ENCODE measurements at places on chromosomes 7 and 10.

- DNase-seq, result no peak
These were observed 681.9 kb downstream of the GRM8 start for GRCh38 chr7:126570845-126571244.

DNA sequence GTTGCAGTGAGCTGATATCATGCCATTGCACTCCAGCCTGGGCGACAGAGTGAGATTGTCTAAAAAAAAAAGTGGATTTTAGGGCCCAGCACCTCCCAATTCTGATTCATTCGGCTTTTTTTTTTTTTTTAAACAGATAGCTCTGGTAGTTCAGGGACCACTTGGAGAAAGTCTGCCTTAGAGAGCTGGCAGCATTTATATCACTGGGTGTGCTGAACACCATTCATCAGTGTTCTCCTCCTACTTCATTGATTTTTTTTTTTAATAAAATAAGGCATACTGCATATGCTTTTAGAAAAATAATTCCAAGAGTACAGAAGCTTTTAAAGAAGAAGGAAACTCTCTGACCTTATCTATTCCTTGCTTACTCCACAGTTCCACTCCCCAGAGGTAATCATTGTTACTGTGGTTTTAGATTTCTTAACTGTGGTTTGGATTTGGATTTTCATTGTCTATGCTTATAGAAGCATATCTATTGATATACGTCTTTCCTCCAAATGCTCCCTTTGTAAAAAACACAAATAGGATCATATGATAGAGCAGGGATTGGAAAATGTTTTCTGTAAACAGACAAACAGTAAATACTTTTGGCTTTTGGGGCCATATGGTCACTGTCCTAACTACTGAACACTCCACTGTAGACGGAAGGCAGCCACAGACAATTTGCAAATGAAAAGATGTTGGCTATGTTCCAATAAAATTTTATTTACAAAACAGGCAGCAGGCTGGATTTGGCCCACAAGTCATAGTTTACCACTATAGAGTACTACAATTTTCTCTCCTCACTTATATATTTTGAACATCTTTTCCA, 21.1 kb upstream of the SAR1A start:
- DNase-seq, result no peak

- DNase-seq, result no peak
These were observed 198.3 kb downstream of the PLXNA4 start for GRCh38 chr7:132377703-132378584.

DNA sequence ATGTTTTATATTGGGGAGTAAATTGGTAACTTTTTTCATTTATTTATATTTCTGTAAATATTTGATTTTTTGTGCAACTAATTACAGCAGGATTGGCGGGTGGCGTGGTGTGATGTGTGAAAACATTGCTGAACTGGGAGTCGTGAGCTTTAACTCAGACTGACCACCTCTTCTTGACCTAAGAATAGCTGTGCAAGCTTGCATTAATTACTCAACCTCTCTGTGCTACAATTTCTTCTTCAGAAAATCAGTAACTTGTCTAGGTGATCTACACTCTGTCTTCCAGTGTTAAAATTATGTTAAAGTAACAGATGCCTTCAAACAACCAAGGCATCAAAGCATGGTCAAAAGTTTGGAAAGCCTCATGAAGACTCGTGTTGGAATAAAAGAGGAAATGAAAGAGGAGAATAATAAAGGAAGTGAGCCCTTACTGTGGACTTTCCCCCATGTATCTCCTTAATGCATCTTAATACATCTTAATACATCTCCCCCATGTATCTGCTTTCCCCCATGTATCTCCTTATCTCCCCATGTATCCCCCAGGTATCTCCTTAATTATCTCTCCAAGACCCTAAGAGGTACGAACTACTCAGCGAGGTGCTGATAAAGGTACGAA, 71.2 kb downstream of the SVIL start:
- DNase-seq, result no peak

DNA sequence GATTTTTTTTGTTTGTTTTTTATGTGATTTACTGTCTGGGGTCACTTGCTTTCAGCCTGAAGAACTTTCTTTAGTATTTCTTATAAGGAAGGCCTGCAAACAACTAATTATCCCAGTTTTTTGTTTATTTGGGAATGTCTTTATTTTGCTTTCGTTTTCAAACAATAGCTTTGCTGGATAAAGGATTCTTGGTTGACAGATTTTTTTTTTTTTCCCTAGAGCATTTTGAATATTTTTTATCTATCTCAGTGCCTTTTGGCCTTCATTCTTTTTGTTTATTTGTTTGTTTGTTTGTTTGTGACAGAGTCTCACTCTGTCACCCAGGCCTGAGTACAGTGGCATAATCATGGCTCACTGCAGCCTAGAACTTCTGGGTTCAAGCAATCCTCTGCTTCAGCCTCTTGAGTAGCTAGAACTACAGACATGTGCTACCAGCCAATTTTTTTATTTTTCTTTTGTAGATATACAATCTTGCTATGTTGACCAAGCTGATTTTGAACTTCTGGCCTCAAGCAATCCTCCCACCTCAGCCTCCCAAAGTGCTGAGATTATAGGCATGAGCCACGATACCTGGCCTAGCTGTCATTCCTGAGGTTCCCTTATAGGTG, 46.3 kb upstream of the FZD9 start:
- DNase-seq, result no peak

DNA sequence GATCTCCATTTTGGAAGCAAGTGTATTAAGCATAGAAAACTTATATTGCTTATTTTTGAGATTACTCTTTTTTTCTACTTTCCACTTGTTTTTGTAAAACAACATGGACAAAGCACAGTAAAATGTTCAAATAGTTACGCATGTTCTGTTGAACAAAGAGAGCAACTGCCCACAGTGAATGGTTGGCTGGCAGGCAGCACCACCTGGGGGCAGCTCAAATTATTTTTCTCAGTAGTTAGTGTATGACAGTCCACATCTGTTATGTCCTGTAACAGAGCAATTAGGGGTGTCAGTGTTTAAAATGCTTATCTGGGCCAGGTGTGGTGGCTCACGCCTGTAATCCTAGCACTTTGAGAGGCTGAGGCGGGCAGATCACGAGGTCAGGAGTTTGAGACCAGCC, 46.1 kb upstream of the CACUL1 start:
- no peak for DNase-seq

DNA sequence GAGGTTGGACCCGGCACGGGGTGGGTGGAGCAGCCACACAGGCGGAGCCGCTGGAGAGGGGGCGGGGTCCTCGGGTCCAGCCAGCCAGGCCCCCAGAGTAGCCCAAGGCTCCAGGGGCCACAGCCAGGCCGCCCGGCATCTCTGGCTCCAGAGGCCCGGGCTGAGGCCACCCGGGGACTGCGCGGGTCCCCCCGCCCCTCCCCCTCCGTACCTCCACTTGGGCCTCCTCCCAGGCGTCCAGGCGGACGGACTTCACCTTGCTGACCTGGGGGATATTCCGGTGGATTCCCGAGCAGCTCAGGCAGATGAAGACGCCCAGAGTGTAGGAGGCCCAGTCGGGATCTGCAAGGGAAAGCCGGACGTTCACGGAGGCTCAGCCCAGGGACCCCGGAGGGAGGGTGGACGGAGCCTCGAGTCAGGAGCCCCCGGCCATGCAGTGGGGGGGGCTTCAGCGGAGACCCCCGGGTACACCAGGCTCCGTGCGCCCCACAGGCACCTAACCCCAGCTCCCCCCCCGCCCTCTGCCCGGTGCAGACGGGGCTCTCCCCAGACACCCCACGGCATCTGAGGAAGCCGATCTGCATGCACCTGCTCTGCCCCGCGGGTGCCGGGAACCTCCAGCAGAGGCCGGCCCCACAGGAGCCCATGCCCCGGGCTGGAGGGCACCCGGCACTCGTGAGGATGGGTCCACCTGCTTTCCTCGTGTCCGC, 19.2 kb downstream of the ADAP1 start:
- DNase-seq, result no peak

DNA sequence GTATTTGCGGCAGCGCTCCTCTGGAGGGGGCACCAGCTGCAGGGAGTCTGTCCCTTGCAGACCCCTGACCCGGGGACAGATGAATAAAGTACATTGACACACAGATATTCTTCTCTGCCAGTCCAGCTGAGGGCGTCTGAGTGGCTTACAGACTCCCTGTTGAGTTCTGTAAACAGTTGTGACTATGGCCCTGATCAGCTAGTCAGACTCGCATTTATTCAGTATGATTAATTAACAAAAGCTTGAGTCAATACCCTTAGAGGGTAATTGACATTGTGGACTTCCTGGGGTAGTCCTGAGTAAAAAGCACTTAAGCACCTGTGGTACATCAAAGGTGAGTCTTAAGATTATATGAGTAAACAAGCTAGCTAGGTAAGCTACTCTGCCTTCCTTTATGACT, 21.0 kb downstream of the ANKRD30A start:
- no peak for DNase-seq

- no peak for DNase-seq
These were observed 94.3 kb upstream of the PDE1C start for GRCh38 chr7:32164341-32164996.

- no peak for DNase-seq
These were observed 5.6 kb upstream of the ASB4 start for GRCh38 chr7:95479992-95480624.

- no peak for DNase-seq
These were observed 97.2 kb upstream of the LYZL1 start for GRCh38 chr10:29191674-29192073.

GRCh38 chr7:105376908-105377533, 11.7 kb downstream of the SRPK2 start:
- no peak for DNase-seq

GRCh38 chr10:32109603-32110002, 53.4 kb upstream of the KIF5B start:
- no peak for DNase-seq

DNA sequence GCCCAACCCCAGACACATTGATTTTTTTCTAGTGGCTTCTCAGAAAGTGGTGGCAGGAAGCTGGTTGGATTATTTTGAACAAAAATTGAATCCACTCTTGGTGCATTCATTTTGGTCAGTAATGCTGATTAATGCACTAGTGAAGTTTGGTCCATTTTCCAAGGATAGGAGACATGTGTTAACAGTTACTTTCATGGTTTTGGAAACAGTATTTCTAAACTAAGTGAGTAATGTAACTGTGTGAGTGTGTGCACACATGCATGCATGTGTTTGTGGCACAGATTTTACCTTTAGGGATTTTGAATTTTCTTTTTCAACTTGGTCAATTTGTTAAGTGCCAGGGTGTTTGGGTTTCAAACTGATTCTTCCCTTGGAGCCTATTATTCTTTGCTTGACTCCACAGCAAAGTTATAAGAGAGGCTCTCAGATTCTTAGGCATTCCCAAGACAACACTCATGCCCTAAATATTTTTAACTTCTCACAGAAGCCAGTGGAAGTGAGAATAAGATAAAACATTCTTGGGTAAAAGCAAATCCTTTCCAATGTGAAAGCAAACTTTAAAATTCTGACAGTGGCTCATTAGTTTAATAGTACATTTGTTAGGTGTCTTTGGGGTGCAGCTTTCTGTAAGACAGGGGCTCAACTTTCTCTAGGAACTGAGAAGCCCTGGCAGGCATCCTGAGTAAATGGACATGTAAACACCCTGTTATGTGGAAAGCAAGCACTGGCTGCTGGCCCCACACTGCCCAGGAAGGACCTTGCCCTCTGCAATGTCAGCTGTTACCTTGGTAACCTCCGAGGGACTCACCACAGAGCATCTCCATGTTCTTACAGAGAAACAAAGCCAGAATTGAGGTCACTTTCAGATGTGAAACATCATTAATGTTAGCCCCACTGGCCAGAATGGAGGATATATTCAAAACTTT, 68.4 kb downstream of the ASAH2B start:
- DNase-seq, result no peak

GRCh38 chr10:49768731-49769130, 6.6 kb upstream of the OGDHL start:
- DNase-seq, result no peak

- DNase-seq, result no peak
These were observed 116.9 kb upstream of the PLXDC2 start for GRCh38 chr10:19699299-19699698.

GRCh38 chr7:8229927-8230326, 32.0 kb downstream of the ICA1 start:
- DNase-seq, result no peak

DNA sequence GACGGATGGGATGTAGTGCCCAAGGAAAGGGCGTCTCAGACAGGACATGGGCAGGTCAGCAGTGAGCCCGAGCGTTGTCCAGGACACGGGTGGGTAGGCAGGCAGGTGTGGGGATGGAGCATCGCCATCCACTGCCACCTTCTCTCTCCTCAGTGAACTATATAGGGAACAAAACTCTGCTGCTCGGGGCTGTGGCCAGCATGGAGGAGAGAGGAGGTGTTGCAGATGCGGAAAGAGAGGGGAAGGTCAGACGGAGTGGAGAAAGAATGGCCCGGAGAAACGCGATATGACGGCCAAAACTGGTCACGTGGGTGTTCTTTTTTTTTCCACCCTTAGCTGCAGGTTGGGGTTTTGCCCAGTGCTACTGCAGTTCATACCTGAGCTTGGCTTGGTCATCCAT, 71.2 kb downstream of the GRID1 start:
- peak; percentile 7 for DNase-seq

DNA sequence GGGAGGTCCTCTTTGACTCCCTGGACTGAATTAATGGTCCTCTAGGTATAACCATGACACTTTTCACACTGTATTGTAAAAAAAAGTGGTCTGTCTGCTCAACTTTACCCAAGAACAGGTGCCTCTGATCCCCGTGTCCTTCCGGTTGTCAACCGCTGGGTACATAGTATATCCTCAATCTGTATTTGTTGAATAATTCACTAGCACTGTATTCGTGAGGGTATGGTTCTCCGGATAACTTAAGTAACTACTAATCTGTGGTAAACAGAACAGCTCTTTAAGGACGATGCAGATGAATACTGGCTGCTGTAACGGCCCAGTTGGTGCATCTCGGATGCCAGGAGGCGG, 472 bp upstream of the ADAM22 start:
- no peak for DNase-seq

DNA sequence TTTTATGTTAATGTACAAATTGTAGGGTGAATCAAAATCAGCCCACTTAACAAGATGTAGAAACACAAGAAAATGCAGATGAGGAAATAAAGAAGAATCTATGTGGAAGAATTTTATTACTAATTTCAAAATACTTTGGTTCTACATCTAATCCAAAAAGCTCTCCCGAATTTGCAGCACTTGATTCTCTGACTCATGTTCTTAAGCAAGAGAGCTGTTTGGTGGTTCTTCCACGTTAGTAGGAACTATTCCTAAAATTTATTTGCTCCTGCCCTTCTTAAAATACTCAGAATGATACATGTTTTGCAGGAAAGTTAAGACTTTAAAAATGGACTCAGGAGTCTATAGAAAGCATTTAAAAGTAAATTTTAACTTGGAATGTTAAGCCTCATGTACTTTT, 91.8 kb downstream of the ZMYND11 start:
- no peak for DNase-seq

DNA sequence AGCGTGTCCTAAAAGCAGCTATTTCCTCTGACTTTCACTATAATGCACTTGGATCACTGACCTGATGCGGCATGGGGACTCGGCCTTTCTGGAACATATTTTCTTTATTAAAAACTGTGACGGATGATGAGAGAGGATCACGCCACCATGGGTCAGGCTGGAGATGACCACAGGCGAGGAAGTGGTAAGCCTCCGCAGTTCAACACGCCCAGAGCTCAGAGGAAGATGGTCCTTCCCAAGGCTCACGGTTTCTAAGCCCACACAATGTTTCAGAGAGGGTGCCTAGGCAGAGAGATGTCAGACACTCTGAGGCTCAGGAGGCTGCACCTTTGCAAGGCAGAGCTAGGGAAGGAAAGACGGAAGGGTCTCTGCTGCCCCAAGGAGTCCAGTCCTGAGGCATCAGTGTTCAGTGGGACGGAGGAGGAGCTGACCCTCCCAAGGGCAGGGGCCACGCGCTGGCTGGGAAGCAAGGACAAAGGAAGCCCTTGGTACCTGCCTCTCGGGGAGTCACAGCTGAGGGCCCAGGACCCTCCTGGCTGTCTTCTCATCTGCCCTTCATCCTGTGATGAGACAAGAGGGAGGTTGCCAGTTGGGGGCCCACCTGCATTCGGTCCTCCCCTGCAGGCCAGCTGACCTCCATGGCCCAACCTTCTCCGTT, 9.5 kb downstream of the CHST15 start:
- DNase-seq, result no peak

All from mesothelial cell of epicardium (in vitro differentiated cells).